ENCODE measurements at places on chromosomes 3 and 15.
A peak's percentile ranks its signal among the peaks of the same experiment; 100 is the strongest.

GRCh38 chr3:172138792-172139507 lies 99.6 kb downstream of the FNDC3B start:
- DNase-seq = peak; percentile 89

DNA sequence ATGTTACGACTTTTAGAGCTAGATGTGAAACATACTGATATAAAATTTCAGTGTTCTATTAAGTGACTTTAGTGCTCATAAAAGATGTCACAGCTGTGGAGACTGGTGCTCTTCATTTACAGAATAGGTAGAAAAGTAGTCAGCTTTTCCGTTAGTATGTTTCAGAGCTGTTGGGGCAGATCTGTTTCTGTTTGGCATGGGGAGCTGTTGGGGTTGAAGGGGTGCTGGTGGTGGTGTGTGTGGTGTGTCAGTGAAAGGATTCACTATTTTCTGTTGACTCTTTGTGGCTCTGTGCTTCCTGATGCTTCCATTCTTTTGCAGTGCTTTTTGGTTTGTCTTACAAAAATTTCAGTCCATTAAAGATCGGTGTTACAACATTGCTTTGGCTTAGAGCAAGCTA lies 3.2 kb downstream of the UBE2E2 start:
- DNase-seq = no peak

DNA sequence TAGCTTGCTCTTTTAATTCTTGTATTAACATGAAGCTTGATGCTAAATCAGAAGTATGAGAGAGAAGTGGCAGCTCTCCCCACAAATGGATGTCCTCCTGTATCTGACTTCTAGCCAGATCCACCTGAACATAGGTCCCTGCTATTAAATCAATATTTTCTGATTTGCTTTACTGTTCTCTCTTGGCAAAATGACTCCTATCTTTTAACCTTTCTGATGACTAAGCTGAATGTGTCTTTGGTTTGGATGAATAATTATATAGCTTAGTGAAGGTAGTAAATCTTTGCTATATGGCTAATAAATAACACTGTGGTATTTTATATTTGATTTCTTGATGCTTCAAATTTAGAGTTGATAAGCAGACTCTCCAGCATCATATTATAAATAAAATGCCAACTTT lies 28.3 kb upstream of the ARL14 start:
- no peak for DNase-seq

GRCh38 chr3:112793326-112794081 lies 53.2 kb downstream of the CD200R1L start:
- DNase-seq = no peak

GRCh38 chr15:60237446-60237845 lies 160.3 kb downstream of the ANXA2 start:
- no peak for DNase-seq

DNA sequence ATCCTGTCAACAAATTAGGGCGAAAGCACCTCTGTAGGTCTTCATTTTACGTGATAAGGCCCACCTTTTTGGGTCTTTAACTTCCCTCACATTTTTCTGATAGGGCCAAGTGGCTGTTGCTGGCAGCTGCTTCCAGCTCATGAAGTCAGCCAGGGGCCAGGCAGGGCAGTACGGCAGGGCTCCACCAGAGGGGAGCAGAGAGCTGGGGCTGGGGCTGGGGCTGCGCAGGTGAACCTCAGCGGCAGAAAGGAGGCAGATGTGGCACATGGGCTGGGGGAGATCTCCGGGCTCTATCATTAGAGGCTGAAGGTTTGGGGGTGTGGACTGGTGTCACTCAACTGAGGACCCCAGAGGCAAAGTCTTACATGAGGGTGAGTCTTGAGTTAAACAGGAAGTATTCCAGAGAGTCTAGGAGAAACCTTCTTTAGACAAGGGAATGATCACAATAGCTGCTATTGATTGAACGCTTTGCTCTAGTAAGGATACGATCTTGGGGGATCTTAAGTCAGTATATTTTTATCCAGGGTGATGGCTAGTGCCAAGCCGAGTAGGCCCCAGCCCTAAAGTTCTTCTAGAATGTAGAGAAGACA lies 62.8 kb upstream of the MEX3B start:
- DNase-seq = no peak

DNA sequence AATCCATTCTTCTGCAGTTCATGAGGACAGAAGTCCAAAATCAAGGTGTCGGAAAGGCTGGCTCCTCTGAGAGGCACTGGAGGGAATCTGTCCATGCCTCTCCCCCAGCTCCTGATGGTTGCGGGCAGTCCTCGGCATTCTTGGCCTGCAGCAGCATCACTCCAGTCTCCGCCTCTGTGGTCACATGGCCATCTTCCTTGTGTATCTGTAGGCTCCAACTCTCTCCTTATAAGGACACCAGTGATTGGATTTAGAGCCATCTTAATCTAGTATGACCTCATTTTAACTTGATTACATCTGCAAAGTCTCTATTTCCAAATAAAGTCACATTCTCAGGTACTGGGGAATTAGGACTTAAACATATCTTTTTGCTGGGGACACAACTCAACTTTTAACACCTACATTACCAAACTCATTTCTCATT lies 56.0 kb upstream of the FLNB start:
- no peak for DNase-seq

DNA sequence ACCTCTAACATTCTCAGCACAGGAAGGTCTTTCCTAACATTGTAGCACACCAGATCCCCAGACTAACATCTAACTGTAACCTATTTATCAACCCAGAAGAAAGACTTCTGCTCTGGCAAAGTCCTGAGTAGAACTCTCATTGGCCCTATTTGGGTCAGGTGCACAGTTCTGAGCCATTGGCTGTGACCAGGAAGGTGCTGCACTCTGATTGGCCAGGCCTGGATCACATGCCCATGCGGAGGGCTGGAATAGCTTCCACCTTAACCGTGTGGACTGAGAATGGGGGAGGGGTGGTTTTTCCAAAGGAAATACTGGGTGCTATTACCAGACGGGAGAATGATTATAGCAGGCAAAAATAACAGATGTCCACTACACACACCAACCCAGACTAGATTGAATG lies 11.5 kb downstream of the FEZF2 start:
- no peak for DNase-seq

DNA sequence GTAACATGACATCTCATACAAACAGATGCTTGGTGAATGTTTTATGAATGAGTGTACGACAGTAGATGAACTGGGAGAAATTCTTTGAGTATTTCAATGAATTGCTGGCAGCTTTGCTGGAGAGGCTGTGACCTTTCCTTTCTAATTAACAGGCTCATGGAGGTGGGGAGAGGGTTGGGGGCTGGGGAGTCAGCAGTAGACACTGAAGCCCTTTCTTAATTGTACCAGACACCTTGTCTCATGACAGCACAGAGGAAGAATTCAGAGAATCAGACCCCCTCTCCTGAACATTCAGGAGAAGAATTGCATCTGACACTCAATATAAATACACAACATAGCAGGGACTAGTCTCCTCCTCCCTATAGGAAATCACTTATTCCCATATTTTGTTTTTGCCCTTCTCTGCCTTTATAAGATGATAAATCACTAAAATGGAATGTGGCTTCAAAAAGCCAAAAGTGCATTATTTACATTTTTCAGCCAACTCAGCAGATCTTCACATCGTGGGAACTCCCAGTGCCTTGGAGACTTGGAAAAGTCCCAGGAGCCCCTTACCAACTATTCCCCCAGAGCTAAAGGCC lies 66.2 kb upstream of the TPM1 start:
- no peak for DNase-seq

- DNase-seq = no peak
Measured at GRCh38 chr3:71207632-71208031, 375.9 kb downstream of the FOXP1 start.

DNA sequence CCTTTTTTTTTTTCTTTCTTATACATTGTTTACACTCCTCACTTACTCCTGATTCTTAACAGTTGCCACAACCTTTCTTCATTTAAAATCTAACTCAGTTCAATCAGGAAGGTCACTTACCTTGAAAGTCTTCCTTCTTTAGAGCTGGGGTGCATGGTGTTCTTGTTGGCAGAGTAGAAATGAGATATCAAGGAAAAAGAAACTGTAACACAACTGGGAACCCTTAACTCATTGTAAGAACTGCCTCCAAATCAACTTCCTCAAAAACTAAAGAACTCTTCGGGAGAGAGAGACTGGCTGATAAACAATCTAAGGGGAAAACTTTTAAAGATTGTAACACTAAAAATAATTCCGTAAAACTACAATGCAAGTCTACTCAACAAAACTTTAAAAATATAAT lies 1.4 kb upstream of the APPL1 start:
- no peak for DNase-seq

DNA sequence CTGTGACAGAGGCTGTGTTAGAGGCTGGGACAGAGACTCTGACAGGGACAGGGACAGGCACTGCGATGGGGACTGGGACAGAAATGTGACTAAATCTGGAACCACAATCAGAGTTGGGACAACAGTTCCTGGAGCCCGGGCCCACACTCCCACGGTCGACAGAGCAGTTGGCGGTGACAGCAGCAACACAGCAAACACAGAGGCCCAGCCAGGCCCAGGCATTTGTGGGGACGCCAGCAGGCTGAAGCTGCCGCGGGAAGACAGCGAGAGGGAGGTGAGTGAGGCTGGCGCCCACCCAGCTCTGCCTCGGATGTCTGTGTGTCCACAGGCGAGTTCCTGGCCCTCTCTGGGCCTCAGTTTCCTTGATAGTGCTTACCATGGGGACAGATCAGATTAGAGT lies 9.3 kb upstream of the HCN4 start:
- no peak for DNase-seq

DNA sequence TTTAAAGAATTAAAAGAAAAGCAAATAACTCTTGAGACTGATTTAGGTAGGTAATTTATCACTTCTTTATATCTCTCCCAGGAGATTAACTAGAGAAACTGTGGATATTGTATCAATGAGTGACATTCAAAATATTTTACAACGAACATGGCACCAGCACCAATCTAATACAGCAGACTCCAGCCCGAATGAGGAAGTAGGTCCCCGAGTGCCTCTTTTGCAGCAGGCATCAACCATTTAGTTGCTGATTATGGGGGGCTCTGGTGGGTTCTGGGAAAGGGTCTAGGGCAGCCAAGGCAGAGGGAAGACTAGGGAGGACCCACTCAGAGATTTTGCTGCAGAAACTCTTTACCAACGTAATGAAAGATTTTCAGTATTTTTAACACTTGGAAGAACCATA lies 31.7 kb upstream of the TTC14 start:
- DNase-seq = no peak

Measured in GM12878 (cell line).